ENCODE measurements at places on chromosomes 6 and 20.

GRCh38 chr6:112022749-112023148, 31.2 kb upstream of the CCN6 start:
- DNase-seq, result no peak

DNA sequence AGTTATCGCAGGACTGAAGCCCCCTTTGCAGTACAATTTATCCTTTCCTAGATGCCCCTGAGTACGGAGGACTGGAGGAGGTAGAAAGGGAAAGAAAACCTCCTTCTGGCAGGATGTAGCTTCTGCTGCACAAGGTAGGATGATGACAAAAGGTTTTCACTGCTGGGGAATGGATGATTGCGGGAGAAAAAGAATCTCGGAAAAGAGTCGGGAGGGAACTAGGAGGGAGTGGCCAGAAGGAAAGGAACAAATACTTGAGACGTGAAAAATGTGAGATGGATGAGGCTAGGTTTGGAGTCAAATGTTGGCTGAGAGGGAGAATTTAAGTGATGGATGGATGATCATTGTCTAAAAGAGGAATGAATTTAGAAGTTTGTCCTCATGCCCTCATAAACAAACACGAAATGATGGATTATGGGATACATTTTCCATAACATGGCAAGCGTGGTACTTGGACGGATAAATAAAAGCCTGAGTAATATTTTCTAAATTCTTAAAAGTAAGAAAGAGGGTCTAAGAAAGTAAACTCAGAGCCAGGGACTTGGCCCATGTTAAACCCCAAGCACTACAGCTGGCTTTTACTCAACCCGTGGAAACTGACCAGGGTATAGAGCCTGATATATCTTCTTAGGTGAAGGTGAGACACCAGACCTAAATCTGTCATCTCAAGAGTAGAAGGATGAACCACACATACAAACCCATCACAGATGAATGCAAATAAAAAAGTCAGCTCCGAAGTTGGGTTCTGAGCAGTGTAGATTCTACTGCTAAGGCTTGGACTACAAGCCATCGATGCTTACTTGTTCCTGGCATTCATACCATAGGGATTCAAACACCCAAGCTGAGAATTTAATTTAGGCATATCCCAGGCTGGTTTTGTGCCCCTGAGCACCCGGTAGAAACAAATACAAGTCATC, 72.4 kb downstream of the HFE start:
- no peak for DNase-seq

DNA sequence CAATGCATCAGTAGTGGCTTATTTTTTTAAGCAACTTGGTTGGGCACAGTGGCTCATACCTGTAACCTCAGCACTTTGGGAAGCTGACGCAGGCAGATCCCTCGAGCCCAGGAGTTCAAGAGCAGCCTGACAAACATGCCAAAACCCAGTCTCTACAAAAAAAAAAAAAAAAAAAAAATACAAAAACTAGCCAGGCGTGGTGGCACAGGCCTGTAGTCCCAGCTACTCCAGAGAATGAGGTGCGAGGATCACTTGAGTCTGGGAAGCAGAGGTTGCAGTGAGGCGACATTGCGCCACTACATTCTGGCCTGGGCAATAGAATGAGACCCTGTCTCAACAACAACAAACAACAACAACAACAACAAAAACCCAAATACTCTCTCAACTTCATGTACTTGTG, 44.7 kb upstream of the XRN2 start:
- DNase-seq, result no peak

DNA sequence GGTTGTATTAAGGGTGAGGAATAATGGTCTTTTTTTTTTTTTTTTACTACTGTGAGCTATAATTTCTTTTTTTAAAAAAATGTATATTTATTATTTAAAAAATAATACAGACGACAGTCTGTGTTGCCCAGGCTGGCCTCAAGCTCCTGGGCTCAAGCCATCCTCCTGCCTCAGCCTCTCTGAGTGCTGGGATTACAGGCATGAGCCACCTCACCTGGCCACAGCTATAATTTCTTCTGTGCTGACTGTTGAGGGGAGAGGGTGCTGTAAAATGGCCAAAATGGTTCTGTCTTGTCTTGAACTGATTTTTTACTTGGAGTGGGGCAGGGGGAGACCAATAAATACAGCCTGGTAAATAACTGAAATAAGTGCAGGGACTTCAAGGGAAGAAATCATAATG, 3.6 kb downstream of the SRSF3 start:
- DNase-seq, result no peak

GRCh38 chr6:30767944-30768301, 23.6 kb upstream of the IER3 start:
- DNase-seq, result no peak

DNA sequence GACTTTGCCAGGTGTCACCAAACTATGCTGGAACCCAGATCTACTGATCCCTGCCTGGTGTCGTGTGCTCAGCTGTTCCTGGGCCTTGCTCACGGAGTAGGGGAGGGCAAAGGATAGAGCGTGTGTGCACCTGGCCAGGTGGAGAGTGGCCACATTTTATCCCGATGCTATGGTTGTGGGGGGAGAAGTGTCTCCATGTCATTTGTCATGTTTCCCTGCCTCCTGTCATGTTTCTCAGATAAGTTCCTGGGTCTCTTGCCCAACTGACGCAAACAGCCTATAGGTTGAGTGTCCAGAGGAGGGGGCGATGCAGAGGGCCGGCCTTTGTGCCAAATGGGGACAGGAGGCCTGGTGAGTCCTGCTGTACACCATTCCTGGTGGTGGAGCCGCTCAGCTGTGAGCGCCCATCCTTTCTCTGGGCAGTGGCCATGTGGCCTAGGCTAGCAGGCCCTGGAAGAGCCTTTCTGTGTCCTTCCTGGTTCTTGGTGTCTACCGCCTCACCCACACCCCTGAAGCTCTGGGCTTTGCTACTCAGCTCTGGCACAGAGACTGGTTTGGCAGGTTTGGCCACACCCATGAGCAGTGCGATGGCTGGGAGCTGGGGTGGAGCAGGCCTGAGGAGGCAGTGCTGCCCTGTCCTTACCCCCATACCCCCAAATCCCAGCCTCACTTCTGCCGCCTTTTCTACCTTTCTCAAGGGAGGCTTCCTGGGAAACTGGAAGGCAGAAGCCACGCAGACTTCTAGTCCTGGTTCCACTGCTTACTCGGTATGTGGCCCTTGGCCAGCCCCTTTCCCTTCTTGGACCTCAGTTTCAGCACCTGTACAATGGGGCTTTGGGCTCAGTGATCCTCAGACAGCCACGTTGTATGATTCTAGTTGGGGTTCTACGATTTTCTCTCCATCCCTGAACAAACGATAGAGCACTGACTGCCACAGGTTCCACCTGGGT, 32.3 kb upstream of the EPB41L1 start:
- no peak for DNase-seq

DNA sequence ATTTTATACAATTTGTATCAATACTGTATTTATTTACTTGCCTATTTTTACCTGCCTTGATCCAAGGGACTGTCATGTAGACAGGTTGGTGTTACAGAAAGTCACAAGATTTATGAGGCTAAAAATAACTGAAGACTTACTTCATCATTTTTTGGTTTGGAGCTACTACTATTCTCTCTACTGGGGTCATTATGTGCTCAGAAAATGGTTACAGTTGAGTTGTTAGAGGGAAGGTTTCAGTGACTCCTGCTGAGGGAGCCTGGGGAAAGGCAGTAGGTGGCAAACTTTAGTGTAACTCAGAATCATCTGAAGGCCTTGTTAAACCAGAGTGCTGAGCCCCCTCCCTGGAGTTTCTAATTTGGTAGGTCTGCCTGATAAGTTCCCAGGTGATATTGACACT, 118.8 kb downstream of the TINAG start:
- DNase-seq, result no peak

GRCh38 chr6:137852346-137852745, 14.7 kb upstream of the TNFAIP3 start:
- DNase-seq, result no peak

DNA sequence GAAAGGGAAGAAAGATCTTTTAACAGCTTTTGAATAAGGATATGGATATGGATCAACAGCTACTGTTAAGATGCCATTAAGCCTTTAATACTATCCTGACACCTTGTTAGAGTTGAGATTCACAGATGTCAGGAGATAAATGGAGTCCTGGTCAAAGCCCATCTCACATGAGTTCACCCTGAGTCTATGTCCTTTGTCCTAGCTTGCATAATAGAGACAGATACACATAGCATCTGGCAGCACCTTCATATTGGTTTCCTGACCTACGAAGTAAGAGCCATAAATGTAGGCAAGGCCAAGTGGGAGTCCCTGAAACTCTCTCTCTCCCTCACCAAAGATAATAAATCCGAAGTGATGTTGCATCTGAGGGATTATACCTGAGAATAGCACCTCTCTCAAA, 79.1 kb upstream of the F13A1 start:
- no peak for DNase-seq

Data from stimulated activated CD4-positive, alpha-beta T cell treated with anti-CD3 and anti-CD28 coated beads, Interleukin-2, amount 100 ng/mL, for 24 hours (primary cell).